ENCODE measurements at places on chromosomes 6 and 20.

DNA sequence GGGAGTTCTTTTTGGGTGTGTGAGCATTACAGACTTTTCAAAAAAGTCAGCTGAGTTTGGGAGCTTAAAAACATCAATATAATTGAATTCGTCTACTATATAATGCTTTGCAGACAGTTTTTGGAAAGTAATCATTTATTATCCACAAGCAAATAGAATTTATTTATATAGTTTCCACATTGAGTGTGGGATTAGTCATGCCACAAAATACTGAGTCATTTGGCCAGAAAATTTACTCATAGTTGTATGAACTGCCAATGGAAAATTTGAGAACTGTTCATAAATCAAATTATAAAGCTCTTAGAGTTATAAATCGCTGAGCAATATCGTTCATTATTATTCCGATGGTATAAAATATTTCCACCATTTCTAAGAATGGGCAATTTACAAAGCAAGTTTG is 5.0 kb downstream of the BEND6 start:
- no peak for DNase-seq

GRCh38 chr6:88761237-88762031 is 202.0 kb downstream of the RNGTT start:
- DNase-seq, result no peak

GRCh38 chr6:268394-268935 is 23.8 kb upstream of the DUSP22 start:
- no peak for DNase-seq

GRCh38 chr20:17616480-17617211 is 46.8 kb downstream of the DSTN start:
- DNase-seq, result no peak

DNA sequence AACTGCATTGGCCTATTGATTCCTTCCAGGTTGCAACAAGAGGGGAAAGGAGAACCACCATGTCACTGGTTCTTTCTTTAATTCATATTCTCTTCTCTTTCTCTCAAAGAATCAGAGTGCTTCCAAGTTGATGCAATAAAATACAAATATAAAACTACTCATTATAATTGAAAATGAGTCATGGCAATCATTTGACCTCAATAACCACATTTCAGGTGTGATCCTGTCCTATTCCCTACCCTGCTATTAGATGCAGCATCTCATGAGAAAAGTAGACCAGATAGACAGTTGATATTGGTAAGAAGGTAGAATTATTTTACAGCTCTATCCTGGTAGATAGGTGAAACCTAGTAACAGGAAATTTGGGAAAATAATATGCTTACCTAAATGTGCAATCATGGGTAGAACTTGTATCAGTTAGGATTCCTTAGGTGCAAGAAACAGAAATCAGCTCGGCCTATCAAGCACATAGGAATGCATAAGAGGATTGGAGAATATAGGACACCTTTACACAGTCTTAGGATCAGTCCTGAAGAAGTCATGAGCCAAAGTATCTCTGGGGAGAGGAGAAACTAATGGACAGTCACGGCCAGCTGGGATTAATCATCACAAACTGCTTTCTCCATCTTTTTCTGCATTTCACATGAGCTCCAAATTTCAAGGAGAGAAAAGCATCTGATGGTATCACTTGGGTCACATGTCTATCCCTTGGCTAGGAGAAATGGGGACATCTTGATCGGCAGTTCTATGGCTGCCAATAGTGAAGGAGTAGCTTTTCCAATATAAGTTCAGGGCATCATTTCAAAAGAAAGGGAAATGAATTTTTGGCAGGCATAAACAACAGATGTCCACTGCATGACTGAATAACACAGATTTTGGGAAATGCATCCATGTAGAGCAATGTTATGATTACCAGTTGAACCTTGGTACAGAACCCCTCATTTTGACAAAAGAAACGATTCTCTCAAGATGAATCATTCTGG is 19.3 kb upstream of the RNF146 start:
- no peak for DNase-seq

DNA sequence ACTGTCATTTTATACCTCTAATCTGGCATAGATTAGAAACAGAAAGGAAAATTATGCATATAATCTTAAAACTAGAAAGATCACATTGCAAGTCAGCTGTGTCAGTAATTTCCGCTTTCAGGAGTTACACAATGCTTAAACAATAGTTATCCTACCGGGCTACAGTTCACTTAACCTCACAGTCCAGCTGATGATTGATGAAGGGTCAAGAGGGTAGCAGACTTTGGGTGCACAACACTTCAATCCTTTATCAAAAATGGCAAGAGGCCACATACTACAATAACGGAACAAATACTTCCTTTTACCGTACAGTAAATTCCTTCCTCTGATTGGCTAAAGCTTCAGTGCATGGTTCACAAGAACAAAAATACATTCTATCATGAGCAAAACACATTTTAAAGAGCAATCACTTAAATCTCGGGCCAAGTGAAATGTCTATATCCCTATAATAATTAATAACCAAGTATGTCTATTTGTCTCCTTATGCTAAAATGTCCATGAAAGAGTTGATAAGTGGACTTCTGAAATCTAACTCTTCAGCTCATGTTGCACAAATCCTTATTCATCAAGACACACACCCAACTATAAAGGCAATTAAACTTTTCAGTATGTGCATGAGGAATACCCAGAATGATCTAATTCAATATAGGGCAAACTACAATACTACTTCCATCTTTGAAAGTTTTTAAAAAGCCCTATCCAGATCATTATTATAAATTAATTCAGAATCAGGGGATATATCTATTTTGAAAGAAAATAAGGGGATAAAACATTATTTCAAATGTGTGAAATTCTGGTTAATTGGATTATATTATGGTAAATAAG is 76.8 kb downstream of the HIVEP2 start:
- DNase-seq, result no peak

- no peak for DNase-seq
These were observed 76.4 kb downstream of the PHACTR2 start for GRCh38 chr6:143754204-143754603.

DNA sequence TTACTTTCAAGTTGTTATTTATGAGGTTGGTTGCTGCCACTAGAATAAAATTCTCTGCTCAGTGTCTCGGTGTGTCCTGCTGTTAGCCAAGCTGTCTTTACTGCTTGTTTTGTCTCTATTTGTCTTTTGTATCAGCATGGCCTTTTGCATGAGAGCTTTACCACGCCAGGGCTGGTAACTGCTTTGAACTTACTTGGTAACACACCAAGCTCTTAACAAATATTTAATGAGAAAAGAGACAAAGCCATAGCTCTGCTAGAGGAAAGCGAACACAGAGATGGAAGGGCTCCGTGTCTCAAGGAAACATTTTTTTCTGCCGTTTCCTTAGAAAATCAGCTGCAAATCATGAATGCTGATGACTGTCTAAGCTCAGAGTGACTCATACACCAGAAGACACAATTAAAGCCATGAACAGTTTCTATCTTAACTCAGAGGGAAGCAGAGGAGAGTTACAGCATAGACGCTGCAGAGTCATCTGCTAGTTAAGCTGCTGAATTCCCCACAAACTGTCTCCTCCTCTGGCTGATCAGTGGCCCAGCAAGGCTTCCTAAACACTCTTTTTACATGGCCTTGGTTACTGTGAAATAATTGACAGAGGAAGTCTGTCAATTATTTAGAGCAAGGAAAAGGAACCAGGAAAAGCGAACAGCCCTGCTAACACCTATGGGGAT is 44.8 kb downstream of the AGPAT4 start:
- DNase-seq, result no peak

GRCh38 chr6:94144807-94145206 is 725.4 kb upstream of the EPHA7 start:
- no peak for DNase-seq

GRCh38 chr20:34538671-34539123 is 19.8 kb upstream of the MAP1LC3A start:
- no peak for DNase-seq

GRCh38 chr6:150841697-150842096 is 23.8 kb upstream of the MTHFD1L start:
- DNase-seq, result no peak

DNA sequence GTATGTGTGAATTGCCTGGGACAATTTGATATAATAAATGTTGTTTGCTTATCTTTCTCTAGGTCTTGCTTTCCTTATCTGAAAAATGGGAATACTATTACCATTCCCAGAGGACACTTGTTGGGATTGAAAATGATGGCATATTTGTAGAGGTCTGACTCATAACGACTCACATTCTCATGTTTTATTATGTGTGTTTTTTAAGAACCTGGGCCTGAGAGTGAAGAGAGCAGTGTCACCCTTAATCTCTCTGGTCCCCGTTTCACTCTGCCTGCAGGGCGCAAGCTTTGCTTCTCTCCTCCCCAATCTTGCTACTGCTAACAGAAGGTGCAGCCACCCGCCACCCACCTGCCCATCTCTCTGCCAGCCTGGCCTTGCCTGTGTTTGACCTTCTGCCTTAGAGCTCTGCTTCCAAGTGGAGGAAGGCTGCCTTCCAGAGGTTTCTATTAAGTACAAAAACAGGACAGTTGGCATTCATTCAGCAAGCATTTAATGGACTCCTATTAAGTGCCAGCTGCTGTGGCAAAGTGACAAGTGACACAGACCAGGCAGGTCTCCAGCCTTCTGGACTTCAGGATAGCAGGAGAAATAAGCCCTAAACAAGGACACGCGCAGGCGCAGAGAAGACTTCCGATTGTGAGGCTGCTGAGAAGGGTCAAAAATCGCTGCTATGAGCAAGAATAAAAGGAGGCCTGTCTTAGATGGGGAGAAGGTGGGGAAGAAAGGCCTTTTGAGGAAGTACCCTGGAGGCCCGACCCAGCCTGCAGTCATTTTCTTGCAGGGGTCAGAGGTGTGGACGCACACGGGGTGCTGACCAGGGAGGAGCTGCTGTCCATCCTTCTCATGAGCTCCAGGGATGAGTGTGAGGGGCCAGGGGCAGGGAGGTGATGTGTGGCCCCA is 112.5 kb downstream of the JPH2 start:
- DNase-seq, result no peak

GRCh38 chr6:414447-414846 is 22.9 kb downstream of the IRF4 start:
- no peak for DNase-seq

DNA sequence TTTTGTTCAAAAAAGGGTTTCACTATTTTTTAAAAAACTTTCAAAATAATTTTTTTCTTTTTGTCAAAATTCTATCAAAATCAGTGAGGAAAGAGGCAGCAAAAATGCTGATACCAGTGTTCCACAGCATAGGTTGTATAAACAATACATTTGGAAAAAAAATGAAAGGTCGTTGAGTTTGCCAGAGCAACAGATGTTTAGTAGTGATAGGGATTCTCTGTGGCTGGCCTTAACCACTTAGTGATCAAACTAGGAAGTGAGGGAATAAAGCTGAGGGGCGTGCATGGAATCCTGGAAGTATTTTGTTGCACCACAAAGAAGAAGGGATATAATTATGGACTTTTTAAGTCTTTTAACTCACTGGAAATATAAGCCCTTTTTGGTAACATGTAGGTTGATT is 555.3 kb upstream of the CHD6 start:
- DNase-seq, result no peak

DNA sequence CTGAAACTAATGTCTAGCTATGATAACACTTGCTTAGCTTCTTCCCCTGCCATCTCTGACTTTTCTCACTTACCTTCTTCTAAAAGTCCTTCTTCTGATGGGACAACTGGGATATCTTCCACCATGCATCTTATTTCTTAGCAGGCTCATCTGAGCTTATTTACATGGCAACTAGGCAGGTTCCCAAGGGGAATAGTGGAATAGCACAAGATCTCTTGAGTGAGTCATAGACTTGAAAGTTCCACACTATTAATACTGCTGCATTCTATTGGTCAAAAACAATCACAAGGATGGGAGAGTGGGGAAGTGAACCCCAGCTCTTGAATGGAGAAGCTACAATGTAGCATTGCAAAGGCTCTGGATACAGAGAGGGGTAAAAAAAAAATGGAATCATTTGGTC is 142.1 kb downstream of the HAO1 start:
- DNase-seq, result no peak

DNA sequence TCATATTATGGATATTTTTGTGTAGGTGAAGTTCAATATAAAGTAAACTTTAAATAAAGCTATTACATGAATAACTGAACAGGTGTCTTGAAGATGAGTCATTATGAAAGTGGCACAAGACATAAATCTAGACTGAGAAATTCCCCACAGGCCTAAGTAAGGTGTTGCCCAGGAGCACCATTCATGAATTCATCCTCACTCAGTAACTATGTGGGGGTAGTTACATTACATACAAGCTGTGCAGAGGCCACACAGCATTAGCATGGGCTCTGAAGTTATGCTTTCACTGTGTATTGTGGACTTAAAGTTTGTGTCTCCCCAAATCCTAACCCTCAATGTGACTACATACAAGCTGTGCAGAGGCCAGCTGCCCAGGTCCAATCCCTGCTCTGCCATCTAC is 65.9 kb downstream of the BCAS1 start:
- no peak for DNase-seq

- DNase-seq, result no peak
These were observed 125.3 kb upstream of the EXOC2 start for GRCh38 chr6:818196-818595.

DNA sequence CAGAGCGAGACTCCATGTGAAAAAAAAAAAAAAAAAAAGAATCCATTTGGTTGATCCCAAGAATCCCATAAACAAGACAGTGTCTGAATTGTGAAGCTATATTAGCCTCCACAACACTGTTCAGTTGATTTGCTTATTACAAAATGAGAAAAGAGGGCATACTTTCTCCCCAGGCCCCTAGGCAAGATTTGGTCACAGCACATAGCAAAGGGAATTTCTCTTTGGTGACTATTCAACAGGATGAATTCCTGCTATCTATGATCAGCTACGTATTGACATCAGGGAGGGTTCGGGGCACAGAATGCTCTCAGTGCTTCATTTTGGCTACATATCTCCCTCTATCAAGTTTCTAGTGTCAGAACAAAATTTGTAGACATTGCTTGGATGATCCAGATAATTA is 20.2 kb upstream of the SLC22A3 start:
- DNase-seq, result no peak

- no peak for DNase-seq
These were observed 4.2 kb downstream of the PROKR2 start for GRCh38 chr20:5312518-5312917.

DNA sequence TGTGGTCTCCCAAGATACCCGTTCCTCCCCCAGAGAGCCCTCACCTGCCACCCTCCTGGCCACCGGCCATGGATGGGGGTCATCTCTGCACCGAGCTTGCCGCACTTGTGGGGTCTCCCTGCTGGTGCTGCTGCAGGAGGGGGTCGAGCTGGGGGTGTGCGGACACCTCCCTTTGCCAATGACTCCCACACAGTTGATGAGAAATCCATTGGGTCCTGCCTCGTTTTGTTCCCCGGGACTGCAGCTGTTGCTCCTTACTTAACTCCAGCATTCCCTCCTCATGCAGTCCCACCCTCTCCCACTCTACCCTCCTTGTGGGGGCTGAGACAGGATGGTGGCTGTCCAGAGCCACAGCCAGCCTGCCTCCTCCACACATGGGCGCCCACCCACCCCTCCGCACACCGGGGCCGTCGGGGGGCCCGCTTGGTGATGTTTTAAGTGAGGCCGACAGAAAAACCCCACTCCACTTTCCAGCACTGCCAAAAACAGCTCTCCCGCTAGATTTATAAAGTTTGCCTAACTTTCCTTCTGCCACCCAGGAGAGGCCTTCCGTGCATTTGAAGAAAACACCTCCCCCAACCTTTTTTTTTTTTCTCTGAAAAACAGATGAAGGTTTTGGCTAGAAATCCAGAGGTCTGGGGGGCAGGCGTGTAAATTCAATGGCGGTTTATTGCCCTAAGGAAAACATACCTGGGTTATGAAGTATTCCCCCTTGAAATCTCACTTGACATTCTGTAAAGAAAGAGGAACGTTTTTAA is 53.5 kb upstream of the APCDD1L start:
- no peak for DNase-seq

- DNase-seq, result no peak
These were observed 146.0 kb downstream of the PHACTR3 start for GRCh38 chr20:59750209-59750840.

- DNase-seq, result peak; percentile 36
These were observed 11.5 kb downstream of the ITPR3 start for GRCh38 chr6:33632558-33633039.

Measured in CD4-positive, alpha-beta memory T cell (primary cell).